ENCODE measurements at places on chromosomes 16 and 17.

- no peak for DNase-seq
These were observed 14.1 kb downstream of the RAD51C start for GRCh38 chr17:58706351-58707140.

- DNase-seq = no peak
These were observed 33.9 kb downstream of the NGFR start for GRCh38 chr17:49528966-49529365.

- no peak for DNase-seq
These were observed 49.2 kb downstream of the MYH11 start for GRCh38 chr16:15807603-15808009.

DNA sequence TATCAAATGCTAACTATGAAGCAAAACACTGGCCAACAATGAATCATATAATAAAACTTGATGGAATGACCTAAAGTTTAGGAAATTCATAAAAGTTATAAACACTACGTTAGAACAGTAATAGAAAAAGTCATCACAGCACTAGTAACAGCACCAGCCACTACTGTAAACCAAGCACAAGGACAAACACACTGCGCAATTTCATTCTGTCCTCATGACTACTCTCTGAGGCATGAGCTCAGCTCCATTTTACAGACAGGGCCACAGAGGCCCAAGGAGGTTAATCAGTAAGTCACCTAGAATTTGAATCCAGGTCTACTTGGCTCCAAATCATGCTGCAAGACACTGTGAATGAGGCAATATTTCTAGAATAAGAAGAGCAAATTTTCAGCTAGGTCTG is 13.4 kb downstream of the EMC8 start:
- no peak for DNase-seq

- DNase-seq = no peak
These were observed 37.0 kb upstream of the C16orf78 start for GRCh38 chr16:49336581-49336980.
